Naive thymus-derived CD4-positive, alpha-beta T cell (primary cell): ENCODE measurements at places on chromosomes 3 and 15. TPM values are rescaled to one million over a fixed set of nuclear protein-coding genes. Genes with fewer than 3 reads are reported as not detected.

ARGFX gene
- total RNA-seq = not detected

EFCAB12 gene
- 2.5 TPM for total RNA-seq

GREM1 gene
- not detected for total RNA-seq

UNC13C gene
- total RNA-seq = not detected

SKOR1 gene
- 0.25 and 0.34 TPM in 2 replicates for total RNA-seq

HTR3E gene
- not detected for total RNA-seq

RGMA gene
- not detected for total RNA-seq

- peaks cover 10% of the 10 kb centered on the region for H3K4me1 ChIP-seq
- H3K27me3 ChIP-seq = no peaks in the 10 kb centered on the region
- no peak for DNase-seq
- peak overlapping the region; percentile 96 for H3K27ac ChIP-seq
- H3K4me3 ChIP-seq = no peak overlapping the region
These were observed 4.2 kb upstream of the FAM131A start for GRCh38 chr3:184333190-184333589.

GRCh38 chr3:62261121-62261520 is 112.2 kb downstream of the FEZF2 start:
- no peaks in the 10 kb centered on the region for H3K27me3 ChIP-seq
- no peak overlapping the region for H3K27ac ChIP-seq
- no peak for DNase-seq

- no peaks in the 10 kb centered on the region for H3K4me1 ChIP-seq
- no peak overlapping the region for H3K4me3 ChIP-seq
- DNase-seq = no peak
- no peak overlapping the region for H3K27ac ChIP-seq
These were observed 80.7 kb upstream of the ALDH1L1 start for GRCh38 chr3:126261037-126261436.

DNA sequence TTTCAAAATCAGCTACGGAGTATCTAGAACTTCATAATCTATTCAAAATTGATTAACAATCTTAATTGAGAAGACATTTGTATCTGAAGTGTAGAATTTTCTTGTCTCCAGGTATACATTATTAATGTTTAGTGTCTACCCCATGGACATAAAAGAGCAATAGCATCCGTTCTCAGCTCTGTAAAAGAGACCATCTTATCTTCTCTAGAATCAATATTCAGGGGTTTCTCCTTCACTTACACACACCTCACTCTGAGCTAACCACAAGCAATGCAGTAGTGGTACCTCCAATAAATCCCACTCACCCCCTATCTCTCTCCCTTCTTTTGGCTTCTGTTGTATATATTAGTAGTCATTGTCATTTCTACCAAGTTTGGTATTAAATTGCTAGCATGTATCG is 16.2 kb downstream of the MBNL1 start:
- peak overlapping the region; percentile 53 for H3K27ac ChIP-seq
- H3K36me3 ChIP-seq = no peaks in the 10 kb centered on the region
- peaks cover 43% of the 10 kb centered on the region for H3K4me1 ChIP-seq
- H3K27me3 ChIP-seq = no peaks in the 10 kb centered on the region
- peak overlapping the region; percentile 34 for H3K4me3 ChIP-seq

DNA sequence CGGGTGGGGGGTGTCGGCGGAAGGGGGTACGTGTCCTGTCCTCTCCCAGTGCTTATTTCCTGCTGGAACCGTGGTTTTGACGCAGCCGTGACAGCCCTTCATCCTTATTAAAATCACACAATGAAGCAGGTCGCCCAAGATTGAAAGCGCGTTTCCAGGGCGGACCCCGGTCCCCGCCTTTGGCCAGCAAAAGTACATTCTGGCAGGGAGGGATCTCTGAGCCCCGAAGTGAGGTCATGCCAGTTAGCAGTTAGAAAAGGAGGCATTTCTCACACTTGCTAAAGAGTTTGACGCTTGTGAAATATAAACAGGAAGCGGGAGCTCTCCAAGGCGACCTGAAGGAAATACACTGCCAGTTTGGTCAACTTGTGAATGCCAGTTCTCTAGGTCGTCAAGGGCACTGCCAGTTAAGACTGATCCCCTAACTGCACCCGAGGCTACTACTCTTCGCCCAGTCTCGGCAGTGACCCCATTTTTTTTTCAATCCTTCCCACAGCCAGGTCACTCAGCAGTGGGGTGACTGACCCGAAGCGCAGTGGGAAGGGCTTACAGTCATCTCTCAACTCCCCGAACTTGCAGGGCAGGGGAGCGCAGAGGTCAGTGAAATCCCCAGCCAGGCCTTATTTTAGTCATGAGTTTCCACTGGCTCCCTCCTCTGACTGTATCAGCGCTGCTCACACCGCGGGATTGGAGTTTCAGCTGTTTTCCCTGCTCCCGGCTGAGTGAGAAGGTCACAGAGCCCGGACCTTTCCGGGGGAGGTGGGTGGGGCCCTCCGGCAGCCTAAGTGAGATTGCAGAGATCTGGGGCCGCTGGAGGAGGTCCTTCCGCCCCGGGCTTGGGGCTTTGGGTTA is 2.0 kb upstream of the BHLHE40 start:
- peak overlapping the region; percentile 71 for H3K4me3 ChIP-seq
- H3K36me3 ChIP-seq = no peaks in the 10 kb centered on the region
- H3K27ac ChIP-seq = peak overlapping the region; percentile 59
- DNase-seq = peak; percentile 24

DNA sequence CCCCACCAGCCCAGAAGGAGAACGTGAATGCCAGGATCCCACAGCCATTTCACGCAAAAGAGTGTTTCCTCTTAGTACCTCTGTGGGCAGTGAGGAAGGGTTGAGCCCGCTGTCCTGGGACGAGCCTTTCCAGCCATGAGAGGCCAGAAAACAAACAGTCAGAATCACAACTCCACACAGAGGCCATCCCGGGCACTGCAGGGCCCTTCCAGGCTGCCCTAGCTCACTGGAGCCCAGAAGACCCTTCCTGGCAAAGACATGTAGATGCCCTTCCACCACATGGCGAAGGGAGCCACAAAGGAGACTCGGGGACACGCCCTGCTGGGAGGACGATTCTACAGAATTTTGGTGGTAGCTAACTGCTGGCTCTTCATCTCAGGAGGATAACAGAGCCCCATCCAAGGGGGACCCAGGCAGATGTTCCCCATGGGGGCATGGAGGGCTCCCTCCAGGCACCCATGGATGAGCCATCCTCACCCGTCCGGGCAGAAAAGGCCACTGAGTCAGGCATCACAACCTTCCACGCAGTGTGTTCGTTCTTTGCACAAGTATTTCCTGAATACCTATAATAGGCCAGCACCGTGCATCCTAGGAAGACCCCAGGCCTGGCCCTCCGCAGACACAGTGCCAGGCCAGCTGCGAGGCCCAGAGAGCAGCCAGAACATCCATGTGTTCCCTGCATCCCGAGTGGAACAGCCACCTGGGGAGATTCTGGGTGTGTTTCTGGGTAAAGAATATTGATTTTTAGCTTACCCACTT is 47.2 kb downstream of the SLC12A8 start:
- H3K27ac ChIP-seq = no peak overlapping the region
- H3K27me3 ChIP-seq = no peaks in the 10 kb centered on the region
- DNase-seq = no peak
- no peaks in the 10 kb centered on the region for H3K36me3 ChIP-seq
- H3K4me3 ChIP-seq = no peak overlapping the region
- H3K4me1 ChIP-seq = no peaks in the 10 kb centered on the region

GRCh38 chr3:119313461-119313860 is 19.3 kb downstream of the ARHGAP31 start:
- no peak for DNase-seq
- no peaks in the 10 kb centered on the region for H3K36me3 ChIP-seq
- H3K27me3 ChIP-seq = no peaks in the 10 kb centered on the region
- H3K27ac ChIP-seq = no peak overlapping the region
- no peak overlapping the region for H3K4me3 ChIP-seq
- H3K4me1 ChIP-seq = no peaks in the 10 kb centered on the region

- no peak for DNase-seq
- no peaks in the 10 kb centered on the region for H3K36me3 ChIP-seq
- H3K27me3 ChIP-seq = no peaks in the 10 kb centered on the region
- H3K4me3 ChIP-seq = no peak overlapping the region
These were observed 89.8 kb downstream of the CADPS start for GRCh38 chr3:62785384-62785783.

GRCh38 chr3:59866076-59866475 is 816.3 kb upstream of the CFAP20DC start:
- H3K36me3 ChIP-seq = peaks cover 41% of the 10 kb centered on the region
- H3K27ac ChIP-seq = no peak overlapping the region
- no peak overlapping the region for H3K4me3 ChIP-seq
- no peak for DNase-seq

DNA sequence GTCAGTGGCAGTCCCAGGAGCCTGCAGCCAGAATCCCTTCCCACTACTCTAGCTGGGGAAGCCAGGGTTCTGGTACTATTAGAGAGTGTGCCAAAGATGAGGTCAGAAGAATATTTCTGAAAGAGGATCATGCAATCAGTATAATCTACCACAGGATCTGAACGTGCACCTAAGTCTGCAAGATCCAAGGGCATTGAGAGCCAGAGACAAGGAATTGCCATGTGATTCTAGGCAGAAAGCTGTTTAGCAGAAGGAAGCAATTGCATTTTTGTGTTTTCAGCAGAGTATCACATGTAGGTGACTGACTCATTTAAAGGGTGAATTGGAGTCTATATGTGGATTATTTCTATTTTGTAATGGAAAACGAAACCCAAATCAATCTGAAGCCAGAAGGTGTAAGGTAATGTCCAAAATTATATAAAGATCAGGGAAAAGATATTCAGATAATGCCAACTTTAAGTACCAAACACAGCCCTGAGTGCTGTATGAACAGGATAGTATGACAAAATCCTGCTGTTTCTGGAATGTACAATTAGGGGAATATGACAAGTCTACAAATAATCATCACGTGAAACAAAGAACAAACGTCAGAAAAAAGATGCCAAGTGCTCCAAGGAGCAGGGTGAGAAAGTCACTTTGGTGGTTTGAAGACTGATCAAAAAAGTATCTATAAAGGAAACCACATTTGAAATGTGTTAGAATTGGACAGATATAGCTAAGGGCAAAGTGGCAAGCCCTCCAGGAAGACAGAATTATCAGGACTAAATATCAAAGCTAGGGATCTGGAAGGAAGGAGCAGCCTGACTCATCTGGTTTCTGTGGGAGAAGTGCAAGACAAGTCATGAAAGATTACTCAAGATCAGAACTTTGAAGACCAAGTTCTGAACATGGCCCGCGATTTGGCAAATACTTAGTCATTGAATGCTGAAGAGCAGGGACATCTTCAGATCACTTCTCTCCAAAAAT is 1036.6 kb downstream of the NTRK3 start:
- H3K27ac ChIP-seq = no peak overlapping the region
- no peak for DNase-seq
- no peaks in the 10 kb centered on the region for H3K27me3 ChIP-seq
- no peaks in the 10 kb centered on the region for H3K4me1 ChIP-seq
- no peak overlapping the region for H3K4me3 ChIP-seq

- H3K36me3 ChIP-seq = no peaks in the 10 kb centered on the region
- H3K4me3 ChIP-seq = no peak overlapping the region
- H3K27me3 ChIP-seq = no peaks in the 10 kb centered on the region
- H3K4me1 ChIP-seq = no peaks in the 10 kb centered on the region
- no peak overlapping the region for H3K27ac ChIP-seq
- DNase-seq = no peak
These were observed 209.1 kb downstream of the NR1D2 start for GRCh38 chr3:24154013-24154695.

DNA sequence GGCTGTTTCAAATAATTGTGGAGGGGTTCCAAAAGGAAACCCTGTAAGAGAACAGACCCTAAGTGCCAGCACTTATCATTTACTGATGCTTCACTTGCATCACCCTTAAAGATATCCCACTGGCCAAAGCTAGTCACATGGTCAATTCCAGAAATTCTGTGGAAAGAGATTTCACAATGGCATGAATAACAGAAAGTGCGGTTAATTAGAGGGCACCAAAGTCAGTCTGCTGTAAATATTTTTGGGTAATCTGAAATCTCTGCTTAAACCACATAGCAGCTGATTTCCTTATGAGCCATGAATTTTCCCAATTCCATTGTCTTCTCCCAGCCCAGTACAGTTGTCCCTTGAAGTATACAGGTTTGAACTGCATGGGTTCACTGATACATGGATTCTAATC is 346.1 kb downstream of the SI start:
- no peaks in the 10 kb centered on the region for H3K27me3 ChIP-seq
- H3K36me3 ChIP-seq = no peaks in the 10 kb centered on the region
- no peak for DNase-seq
- no peaks in the 10 kb centered on the region for H3K4me1 ChIP-seq
- no peak overlapping the region for H3K27ac ChIP-seq

- no peak overlapping the region for H3K27ac ChIP-seq
- no peaks in the 10 kb centered on the region for H3K4me1 ChIP-seq
- no peak overlapping the region for H3K4me3 ChIP-seq
- H3K27me3 ChIP-seq = no peaks in the 10 kb centered on the region
- no peaks in the 10 kb centered on the region for H3K36me3 ChIP-seq
These were observed 240.1 kb downstream of the NTRK3 start for GRCh38 chr15:88016406-88016805.

- DNase-seq = peak; percentile 22
- peaks cover 8% of the 10 kb centered on the region for H3K27me3 ChIP-seq
- H3K4me1 ChIP-seq = no peaks in the 10 kb centered on the region
These were observed 692 bp downstream of the UBE2E2 start for GRCh38 chr3:23203708-23204330.

DNA sequence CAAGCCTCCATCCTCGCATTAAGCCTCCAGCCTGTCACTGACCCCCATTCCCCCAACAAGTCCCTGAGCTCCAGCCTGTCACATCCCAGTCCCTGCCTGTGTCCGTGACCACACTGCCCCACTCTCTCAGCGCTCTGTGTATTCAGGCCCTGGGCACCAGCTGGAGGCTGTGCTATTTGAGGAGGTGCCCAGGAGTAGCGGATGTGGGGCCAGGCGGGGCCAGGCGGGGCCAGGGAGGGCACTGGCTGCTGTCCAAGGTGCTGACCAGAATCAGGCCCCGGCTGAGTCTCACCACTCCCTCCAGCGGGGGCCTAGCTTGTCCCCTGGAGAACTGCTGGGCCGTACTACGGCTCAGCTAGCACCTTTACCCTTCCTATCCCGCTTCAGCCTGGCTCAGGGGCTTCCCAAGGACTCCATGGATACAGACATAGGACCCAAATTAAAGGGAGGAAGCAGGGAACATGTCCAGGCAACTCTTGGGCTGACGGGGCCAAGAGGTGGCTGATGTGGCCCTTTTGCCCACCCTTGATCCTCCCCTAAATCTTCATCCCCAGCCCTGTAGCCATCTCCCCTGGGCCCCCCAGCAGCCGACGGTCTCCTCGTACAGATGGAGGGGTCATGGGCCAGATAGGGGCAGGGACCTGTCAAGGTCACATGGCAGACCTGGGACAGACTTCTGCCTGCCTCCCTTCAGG is 1.1 kb downstream of the HHATL start:
- DNase-seq = peak; percentile 31
- H3K27me3 ChIP-seq = no peaks in the 10 kb centered on the region
- no peak overlapping the region for H3K27ac ChIP-seq
- no peaks in the 10 kb centered on the region for H3K4me1 ChIP-seq

GRCh38 chr3:113377158-113377557 is 64.1 kb downstream of the CFAP44 start:
- H3K27me3 ChIP-seq = no peaks in the 10 kb centered on the region
- H3K36me3 ChIP-seq = no peaks in the 10 kb centered on the region
- H3K4me1 ChIP-seq = no peaks in the 10 kb centered on the region
- H3K27ac ChIP-seq = no peak overlapping the region
- H3K4me3 ChIP-seq = no peak overlapping the region

- no peaks in the 10 kb centered on the region for H3K36me3 ChIP-seq
- H3K4me3 ChIP-seq = no peak overlapping the region
- H3K4me1 ChIP-seq = no peaks in the 10 kb centered on the region
- DNase-seq = peak; percentile 24
- no peaks in the 10 kb centered on the region for H3K27me3 ChIP-seq
These were observed 92.1 kb downstream of the HHLA2 start for GRCh38 chr3:108388136-108389132.

- H3K27ac ChIP-seq = no peak overlapping the region
- no peaks in the 10 kb centered on the region for H3K4me1 ChIP-seq
- no peak for DNase-seq
- H3K4me3 ChIP-seq = no peak overlapping the region
- no peaks in the 10 kb centered on the region for H3K27me3 ChIP-seq
- no peaks in the 10 kb centered on the region for H3K36me3 ChIP-seq
These were observed 43.9 kb upstream of the TRPM1 start for GRCh38 chr15:31145271-31145911.
